Tibial nerve (tissue), 4 donors: ENCODE measurements at places on chromosomes 6 and 20. TPM values are rescaled to one million over a fixed set of nuclear protein-coding genes. Genes with fewer than 3 reads are reported as not detected.

DNA sequence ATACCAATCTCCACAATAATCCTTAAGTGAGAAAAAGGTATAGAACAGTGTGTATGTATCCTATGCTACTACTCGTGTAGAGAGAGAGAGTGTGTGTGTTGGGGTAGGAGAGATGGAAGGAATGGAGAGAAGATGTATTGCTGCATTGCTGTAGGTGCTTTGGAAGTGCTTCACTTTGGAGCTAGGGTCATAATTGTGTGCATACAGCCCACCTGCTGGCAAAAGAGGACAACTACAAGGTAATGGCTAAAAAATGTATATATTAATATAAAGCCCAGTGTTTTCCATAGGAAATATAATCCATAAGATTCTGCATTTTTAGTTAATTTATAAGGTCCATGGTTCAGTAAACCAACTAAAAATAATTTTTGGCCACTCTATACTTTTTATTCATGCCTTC is 36.1 kb downstream of the SERAC1 start:
- H3K36me3 ChIP-seq: no peaks in the 10 kb centered on the region
- H3K4me1 ChIP-seq: no peaks in the 10 kb centered on the region
- H3K4me3 ChIP-seq: no peak overlapping the region
- H3K27me3 ChIP-seq: no peaks in the 10 kb centered on the region

DNA sequence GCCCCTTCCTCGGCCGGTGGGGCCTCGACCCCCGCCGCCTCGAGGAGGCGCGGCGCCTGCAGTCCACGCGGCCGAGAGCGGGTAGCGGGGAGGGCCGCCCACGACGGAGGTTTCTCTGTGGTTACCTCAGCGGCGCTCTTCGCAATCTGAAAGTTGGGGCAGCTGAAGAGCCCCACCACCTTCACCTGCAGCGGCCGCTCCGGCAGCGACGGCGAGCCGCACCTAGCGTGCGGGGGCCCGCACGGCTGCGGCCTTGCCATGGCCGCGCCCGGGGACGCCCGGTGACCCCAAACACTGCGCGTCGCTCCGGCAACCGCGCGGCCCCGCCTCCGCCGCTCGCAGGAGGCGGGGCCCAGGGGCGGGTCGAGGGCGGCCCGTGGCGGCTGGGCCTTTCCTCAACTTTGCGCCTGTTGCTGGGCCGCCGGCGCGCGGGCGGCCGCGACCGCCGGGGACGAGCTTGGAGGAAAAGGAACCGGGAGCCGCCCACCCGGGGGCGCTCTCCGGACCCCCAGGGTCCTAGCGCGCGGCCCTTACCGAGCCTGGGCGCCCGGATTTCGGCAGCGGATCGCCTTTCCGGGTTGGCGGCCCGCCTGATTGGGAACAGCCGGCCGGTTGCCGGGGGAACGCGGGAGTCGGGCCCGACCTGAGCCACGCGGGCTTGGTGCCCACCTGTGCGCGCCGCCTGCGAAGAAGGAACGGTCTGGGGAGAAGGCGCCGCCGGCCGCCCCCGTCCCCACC is at the start of the genes PPIL6 and SMPD2:
PPIL6 (minus strand) TSS at position 298 of the 738 bp plus-strand sequence; CDS start at position 260, 38 bp downstream.
SMPD2 (plus strand) TSS at position 394 of the 738 bp plus-strand sequence. CDS start 398 bp downstream, outside the sequence.
- peak within 1 kb of the TSS; percentile 88 for H3K27ac ChIP-seq
- peak; percentile 76 for DNase-seq
- H3K4me3 ChIP-seq: peak within 1 kb of the TSS; percentile 75
- peaks cover 10% of the 10 kb centered on the region for H3K4me1 ChIP-seq

- no peak for DNase-seq
- no peaks in the 10 kb centered on the region for H3K4me1 ChIP-seq
- H3K4me3 ChIP-seq: no peak overlapping the region
- no peaks in the 10 kb centered on the region for H3K36me3 ChIP-seq
- H3K27ac ChIP-seq: no peak overlapping the region
These were observed 84.6 kb downstream of the TMEM170B start for GRCh38 chr6:11622156-11622555.

PACSIN1 gene
- 0.30 TPM for total RNA-seq

LY6G5B gene
- 10.1 TPM for total RNA-seq

MAP3K4 gene
- total RNA-seq: 50.9 TPM
